GM12891 (cell line): ENCODE measurements at places on chromosomes 13 and 19.

DNA sequence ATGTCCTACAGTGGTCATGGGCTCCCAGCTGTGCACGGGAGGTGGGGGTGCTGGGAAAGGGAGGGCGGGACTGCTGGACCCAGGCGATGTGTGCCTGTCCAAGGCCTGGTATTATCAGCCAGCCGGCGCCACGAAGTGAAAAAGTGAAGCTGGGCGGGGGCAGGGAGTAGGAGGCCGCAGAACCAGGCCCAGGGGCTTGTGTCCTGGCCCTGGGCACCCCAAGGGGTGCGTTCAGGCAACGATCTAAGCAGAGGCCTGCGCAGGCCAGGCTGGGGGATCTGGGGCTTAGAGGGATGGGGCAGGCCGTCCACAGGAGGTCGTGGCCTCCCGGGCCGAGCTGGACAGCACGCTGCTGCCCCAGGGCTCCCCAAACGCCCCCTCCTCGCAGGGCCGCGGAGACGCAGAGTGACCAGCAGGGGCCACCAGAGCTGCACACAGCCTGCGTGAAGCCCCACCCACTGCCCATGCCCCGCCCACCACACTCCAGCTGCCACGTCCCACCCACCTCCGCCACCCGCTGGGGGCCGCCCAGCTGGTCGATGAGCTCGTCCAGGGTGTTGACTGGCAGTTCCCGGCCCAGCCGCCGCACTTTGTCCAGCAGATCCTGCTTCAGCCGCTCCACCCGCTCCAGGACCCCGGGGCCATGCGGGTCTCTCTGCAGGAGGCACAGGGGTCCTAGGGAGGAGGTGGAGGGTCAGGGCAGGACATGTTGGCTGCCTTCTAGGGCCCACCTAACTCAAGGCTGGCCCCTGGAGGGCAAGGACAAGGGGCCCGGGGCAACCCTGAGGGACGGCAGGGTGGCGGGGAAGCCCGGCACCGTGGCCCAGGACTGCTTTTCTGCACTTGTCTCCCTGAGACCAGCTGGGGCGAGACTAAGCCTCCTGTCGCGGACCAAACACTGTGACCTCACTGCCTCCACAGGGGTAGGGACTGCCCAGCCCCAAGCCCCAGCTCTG, 9.5 kb downstream of the GPX4 start:
- peak; percentile 99 for DNase-seq

- no peak for DNase-seq
These were observed 310.8 kb upstream of the KLF12 start for GRCh38 chr13:74444864-74445479.

DNA sequence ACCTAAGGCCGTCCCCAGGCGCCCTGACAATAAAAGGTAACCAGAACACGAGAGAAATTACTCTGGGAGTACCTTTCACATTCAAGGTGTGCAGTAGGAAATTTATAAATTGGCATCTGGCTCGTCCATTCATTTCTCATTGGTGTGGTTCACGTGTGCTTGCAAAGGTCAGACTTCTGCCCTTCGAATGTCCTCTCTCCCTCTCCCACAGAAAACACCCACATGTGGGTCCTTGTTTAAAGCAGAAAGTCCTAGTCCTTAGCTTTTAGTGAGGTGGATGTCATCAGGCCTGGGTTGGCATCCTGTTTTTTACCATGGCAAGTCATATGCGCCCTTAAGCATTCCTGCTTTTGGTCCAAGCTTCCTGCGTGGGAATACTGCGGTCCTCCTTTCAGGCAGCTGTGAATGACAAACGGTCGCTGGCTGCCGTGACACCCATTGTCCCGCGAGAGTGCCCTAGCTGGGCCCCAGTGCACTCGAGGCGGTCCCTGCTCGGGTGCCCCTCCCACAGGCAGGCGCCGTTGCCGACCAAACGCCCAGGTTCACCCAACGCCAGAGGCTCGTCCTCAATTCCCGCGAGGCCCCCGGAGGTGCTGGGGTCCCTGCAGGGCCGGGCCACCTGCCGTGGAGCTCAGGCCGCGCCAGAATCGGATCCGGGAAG, at the start of gene NUDT19:
TSS of gene NUDT19 (plus strand) at position 531 of the 661 bp plus-strand sequence. CDS start 140 bp downstream, outside the sequence.
- DNase-seq: peak; percentile 79

DNA sequence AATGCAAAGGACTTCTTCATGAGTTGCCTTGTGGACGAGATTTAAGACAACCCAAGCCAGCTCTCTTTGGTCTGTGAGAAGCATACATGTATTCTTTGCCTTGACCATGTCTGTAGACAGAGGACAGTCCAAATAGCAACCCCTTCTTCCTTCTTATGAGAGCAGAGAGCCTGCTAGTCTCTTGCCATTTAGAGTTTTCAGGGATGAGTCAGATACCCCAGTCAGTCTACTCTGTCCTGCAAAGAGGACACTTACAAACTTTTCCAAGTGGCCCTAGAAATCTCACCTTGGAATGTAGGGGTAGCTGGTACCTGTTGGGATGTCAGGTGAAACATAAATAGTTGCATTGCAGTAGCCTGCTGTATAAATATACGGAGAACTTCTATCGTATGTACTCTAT, 36.7 kb downstream of the DNAJC3 start:
- DNase-seq: no peak

GRCh38 chr19:11278670-11279069, 16.3 kb upstream of the DOCK6 start:
- no peak for DNase-seq

- DNase-seq: no peak
These were observed 30.7 kb upstream of the POMP start for GRCh38 chr13:28628241-28628640.

- DNase-seq: no peak
These were observed 366.6 kb downstream of the DNAJC15 start for GRCh38 chr13:43389983-43390382.
